ENCODE measurements at places on chromosomes 7 and 10. TPM values are rescaled to one million over a fixed set of nuclear protein-coding genes. Genes with fewer than 3 reads are reported as not detected.

LIPJ gene
- not detected for total RNA-seq

UCMA gene
- not detected for total RNA-seq

DNA sequence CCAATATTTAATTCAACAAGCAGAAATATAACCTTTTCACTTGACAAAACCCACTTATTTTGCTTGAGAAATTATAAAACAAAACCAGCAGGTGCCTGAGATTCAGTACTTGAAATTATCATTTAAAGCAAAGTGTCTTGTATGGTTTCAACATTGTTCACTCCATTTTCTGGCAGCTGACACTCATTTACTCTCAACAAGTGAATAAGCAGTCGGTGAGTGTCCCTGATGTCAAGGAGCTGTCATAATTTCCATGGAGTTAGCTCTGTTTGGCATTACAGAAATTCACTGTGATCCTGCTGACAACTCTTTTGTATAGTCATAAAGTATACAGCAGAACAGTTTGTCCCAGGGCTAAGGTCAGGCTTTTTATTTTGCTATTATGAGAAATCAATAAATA, 490.0 kb downstream of the CNTNAP2 start:
- DNase-seq = no peak

DNA sequence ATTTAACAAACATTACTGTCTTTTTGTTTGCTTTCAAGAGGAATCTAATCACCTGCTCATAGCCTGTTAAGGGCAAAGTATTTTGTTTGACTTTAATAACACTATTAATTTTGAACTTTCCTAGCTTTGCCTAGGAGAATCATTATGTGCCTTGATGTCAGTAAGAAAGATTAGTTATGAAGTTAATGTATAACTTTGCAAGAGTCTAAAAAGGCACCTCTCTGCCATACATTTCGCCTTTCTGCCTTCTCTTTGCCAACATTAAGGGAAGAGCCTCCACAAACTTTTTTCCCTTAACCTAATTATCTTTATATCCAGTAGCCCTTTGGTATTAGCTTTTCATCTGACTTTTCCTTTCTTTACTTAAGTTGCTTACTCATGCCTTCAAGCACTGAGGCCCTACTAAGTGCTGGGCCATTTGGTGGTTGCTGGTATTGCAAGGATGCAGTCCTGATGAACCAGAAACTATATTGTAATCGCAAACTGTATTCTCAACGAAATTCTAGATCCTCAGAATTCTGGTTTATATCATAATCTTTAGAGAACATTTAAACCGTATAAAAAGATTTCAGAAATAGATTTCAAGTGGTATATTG, 108.5 kb downstream of the SND1 start:
- DNase-seq = no peak

GRCh38 chr7:138814816-138815332, 16.9 kb upstream of the ATP6V0A4 start:
- DNase-seq = no peak

- no peak for DNase-seq
Measured at GRCh38 chr7:44608916-44609648, 2.7 kb downstream of the OGDH start.

DNA sequence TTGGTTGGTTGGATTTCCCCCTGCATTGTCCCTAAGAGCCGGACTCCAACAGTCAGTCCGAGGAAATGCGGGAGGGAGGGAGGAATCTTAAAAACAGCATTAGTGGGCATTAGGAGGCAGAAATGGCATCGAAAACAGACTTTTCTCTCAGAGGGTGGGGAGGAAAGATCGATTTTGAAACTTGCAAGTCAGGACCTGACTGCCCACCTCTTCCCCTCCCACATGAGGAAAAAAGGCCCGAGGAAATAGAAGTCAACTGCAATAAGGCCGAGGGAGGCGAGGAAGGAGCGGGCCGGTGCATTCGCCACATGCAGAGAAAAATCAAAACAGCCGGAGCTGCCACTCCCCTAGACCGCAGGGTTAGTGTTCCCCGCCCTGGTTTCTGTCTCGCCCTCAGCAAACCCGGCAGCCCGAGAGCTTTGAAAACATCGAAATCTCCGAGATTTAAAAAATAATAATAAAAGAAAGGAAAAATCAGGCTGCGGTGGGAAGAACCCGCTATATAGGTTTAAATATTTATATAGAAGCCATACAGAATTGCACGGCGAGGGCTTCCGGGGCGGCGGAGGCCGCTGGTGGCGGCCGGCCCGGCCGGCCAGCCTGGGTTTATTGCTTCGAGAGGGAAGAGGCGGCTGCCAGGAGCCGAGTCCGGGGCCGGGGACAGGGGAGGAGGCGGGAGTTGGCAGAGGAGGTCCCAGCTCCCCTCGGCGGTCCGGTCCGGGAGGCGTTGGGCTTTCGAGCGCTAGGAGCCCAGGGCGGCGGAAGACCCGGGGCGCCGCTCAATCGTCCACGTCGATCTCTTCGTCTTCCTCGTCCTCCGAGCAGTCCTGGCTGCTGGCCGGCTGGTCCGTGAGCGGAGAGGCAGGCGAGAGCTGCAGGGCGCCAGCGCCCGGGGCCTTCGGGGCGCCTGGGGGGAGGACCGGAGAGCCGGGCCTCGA, 2.5 kb downstream of the LBX1 start:
- no peak for DNase-seq

DNA sequence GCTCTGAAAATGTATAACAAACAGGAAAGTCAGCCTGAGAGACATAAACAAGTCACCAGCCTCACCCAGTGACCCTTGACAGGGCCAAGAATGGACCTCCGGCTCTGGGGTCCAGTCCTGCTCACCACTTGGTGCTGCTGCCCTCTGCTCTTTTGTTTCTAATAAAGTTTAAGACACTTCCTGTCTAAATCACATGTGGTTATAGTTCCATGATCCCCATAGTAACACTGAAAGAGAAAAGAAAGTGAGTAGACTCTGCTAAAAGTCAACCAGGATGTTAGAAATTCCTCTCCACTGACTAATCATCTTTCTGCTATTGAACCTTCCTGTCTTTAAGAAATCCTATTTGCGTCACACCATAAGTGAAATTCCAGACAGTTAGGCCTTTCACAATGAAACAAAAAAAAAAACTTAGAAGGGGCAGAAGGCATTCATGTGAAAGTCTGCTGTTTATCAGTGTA, 179.2 kb upstream of the BET1 start:
- DNase-seq = no peak

- no peak for DNase-seq
Measured at GRCh38 chr7:34131371-34131770, 226.0 kb downstream of the BMPER start.

DNA sequence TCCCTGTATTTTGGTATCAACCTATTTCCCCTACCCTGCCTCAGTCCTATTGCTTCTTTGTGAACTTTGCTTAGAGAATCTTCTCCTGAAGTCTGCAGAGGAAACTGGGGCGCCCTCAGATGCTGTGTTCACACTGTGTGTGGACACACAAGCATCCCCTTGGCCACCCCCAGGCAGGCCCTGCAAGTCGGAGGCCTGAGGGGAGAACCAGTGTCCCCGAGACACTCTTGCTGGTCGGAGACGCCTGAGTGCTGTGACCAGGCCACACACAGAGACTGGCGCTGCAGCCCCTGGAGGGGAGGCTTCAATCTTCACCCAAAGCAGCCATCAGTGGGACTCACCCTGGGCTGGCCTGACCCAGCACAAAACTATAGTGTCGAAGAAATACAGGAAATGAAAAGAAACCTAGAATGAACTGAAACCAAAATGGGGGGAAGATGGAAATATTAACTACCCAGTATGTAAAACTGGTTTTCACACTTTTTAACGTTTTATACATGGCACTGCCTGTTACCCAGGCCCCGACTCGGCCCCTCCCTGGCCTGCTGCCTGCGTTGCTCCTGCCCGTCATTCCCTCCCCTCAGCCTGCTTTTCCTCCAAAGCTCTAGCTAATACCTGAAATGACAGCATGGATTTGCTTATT, 48.4 kb upstream of the FAM20C start:
- DNase-seq = no peak
